ENCODE measurements at places on chromosomes 12 and 14.

DNA sequence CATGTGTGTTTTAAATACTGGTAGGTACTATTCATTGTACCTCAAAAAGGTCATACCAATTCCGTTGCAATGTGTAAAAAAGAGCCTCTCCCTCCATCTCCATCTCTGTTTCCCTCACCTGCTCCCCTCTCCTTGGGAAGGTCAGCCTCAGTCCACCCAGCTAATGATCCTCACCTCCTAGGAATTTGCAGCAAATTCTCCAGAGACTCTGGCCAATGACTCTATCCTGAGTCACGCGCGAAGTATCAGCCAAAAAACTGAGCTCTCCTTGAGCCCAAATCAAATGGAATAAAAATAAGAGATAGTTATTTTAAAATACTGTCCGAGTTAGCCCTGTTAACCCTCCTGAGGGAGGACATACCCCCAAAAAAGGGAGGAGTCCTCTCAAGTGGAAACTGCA lies 148.4 kb downstream of the DPF3 start:
- no peak overlapping the region for H3K27ac ChIP-seq
- H3K27me3 ChIP-seq = no peaks in the 10 kb centered on the region
- no peaks in the 10 kb centered on the region for H3K36me3 ChIP-seq
- DNase-seq = no peak

- H3K4me3 ChIP-seq = no peak overlapping the region
- DNase-seq = no peak
- H3K27ac ChIP-seq = no peak overlapping the region
- H3K36me3 ChIP-seq = peaks cover 32% of the 10 kb centered on the region
These were observed 315.3 kb downstream of the MED13L start for GRCh38 chr12:115962216-115962615.

GRCh38 chr14:50018201-50018932 lies 98.0 kb downstream of the VCPKMT start:
- no peaks in the 10 kb centered on the region for H3K36me3 ChIP-seq
- no peak overlapping the region for H3K27ac ChIP-seq
- no peaks in the 10 kb centered on the region for H3K4me1 ChIP-seq
- H3K4me3 ChIP-seq = no peak overlapping the region
- H3K27me3 ChIP-seq = no peaks in the 10 kb centered on the region

DNA sequence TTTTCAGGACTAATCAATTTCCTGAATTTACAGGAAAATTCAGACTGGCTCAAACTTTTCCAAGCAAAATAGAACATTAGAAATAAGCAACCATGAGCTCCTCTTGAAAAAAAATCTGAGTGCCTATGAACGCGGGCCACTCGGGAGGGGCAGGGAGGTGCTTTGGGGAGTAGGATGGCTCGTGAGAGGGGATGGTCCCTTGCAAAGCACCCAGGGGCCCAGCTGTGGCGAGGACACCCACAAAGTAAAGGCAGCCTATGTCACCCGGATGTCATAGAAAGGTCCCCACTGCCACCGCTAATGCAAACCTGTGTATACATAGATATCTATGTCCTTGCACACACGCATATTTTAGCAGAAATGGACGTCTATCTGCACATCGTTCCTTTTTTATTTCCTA lies 309.9 kb downstream of the ADGRD1 start:
- peaks cover 5% of the 10 kb centered on the region for H3K4me1 ChIP-seq
- no peaks in the 10 kb centered on the region for H3K27me3 ChIP-seq
- H3K36me3 ChIP-seq = no peaks in the 10 kb centered on the region
- DNase-seq = no peak
- no peak overlapping the region for H3K4me3 ChIP-seq

- H3K36me3 ChIP-seq = no peaks in the 10 kb centered on the region
- H3K4me1 ChIP-seq = no peaks in the 10 kb centered on the region
- DNase-seq = peak; percentile 11
- no peak overlapping the region for H3K27ac ChIP-seq
- no peaks in the 10 kb centered on the region for H3K27me3 ChIP-seq
- no peak overlapping the region for H3K4me3 ChIP-seq
These were observed 10.2 kb upstream of the GOLGA5 start for GRCh38 chr14:92783813-92784431.

DNA sequence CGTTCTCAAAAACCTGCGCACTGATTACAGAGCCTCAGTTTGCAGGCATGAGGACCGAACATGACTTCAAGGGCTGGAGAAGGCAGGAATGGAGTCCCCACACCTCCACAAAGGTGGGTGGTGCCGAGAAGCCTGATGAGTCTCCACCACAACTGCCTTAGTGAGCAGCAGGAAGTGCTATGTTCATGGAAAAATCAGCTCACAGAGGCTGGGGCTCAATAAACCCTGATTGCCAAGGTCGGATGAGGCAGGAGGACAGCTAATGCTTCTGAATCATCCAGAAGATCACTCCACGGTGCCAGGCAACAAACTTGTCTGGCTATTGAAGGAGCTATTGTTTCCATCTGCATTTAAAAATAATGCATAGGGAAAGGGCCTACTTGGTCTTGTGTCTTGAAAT lies 31.1 kb downstream of the APPL2 start:
- H3K27ac ChIP-seq = no peak overlapping the region
- peaks cover 2% of the 10 kb centered on the region for H3K4me1 ChIP-seq
- no peaks in the 10 kb centered on the region for H3K27me3 ChIP-seq
- peaks cover 23% of the 10 kb centered on the region for H3K36me3 ChIP-seq
- no peak overlapping the region for H3K4me3 ChIP-seq

- no peak overlapping the region for H3K27ac ChIP-seq
- H3K4me1 ChIP-seq = no peaks in the 10 kb centered on the region
- H3K4me3 ChIP-seq = no peak overlapping the region
- no peaks in the 10 kb centered on the region for H3K27me3 ChIP-seq
These were observed 123.8 kb downstream of the TMEM132D start for GRCh38 chr12:129779989-129780388.

- H3K4me1 ChIP-seq = no peaks in the 10 kb centered on the region
- no peak for DNase-seq
- peaks cover 45% of the 10 kb centered on the region for H3K36me3 ChIP-seq
- no peak overlapping the region for H3K27ac ChIP-seq
- H3K4me3 ChIP-seq = no peak overlapping the region
These were observed 6.2 kb downstream of the RFC5 start for GRCh38 chr12:118022728-118023109.

GRCh38 chr14:101547961-101548669 lies 13.2 kb upstream of the DIO3 start:
- no peak overlapping the region for H3K4me3 ChIP-seq
- no peak for DNase-seq
- H3K36me3 ChIP-seq = no peaks in the 10 kb centered on the region

GRCh38 chr12:101571105-101571504 lies 23.7 kb upstream of the MYBPC1 start:
- H3K4me1 ChIP-seq = no peaks in the 10 kb centered on the region
- no peak overlapping the region for H3K4me3 ChIP-seq
- no peak for DNase-seq
- H3K27ac ChIP-seq = no peak overlapping the region
- no peaks in the 10 kb centered on the region for H3K36me3 ChIP-seq

DNA sequence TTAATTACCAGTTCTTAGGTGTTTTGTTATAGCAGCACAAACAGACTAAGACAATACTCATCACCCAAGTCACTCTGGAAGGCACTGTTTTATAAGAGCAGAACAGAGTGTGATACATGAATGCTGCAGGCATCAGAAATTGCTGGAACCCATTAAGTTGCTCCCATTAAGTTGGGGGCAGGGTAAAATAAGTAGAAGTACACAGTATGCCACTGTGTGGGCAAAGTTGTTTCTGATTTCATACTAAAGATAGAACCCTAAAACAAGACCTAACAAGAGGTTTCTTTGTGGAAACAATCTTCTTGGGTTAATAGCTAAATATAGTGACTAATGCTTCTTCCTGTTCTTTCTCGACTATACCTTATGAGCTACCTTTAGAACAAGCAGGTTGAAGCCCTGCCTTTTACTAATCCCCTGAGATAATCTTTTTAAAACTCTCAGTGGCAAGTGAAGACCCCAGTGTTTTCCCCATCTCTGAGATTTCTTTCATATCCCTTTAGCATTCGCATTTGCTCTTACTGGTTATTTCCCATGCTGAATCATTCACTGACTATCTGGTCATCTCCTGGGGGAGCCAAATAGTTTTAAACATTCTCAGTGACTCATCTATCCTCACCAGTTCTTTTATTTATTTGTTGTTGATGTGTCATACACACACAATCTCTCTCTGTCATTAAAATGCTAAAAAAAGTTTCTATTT lies 52.3 kb downstream of the SOCS2 start:
- H3K4me3 ChIP-seq = no peak overlapping the region
- no peak overlapping the region for H3K27ac ChIP-seq
- no peaks in the 10 kb centered on the region for H3K27me3 ChIP-seq
- no peak for DNase-seq

DNA sequence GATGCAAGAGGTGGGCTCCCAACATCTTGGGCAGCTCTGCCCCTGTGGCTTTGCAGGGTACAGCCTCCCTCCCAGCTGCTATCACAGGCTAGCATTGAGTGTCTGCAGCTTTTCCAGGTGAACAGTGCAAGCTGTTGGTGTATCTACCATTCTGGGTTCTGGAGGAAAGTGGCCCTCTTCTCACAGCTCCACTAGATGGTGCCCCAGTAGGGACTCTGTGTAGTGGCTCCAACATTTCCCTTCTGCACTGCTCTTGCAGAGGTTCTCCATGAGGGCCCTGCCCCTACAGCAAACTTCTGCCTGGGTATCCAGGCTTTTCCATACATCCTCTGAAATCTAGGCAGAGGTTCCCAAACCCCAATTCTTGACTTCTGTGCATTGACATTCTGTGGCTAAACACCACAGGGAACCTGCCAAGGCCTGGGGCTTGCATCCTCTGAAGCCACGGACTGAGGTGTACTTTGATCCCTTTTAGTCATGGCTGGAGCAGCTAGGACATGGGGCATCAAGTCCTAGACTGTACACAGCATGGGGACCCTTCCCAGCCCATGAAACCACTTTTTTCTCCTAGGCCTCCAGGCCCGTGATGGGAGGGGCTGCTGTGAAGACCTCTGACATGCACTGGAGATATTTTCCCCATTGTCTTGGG lies 24.0 kb upstream of the SLC38A1 start:
- no peak overlapping the region for H3K4me3 ChIP-seq
- H3K4me1 ChIP-seq = no peaks in the 10 kb centered on the region
- DNase-seq = no peak
- H3K36me3 ChIP-seq = no peaks in the 10 kb centered on the region
- H3K27me3 ChIP-seq = no peaks in the 10 kb centered on the region

DNA sequence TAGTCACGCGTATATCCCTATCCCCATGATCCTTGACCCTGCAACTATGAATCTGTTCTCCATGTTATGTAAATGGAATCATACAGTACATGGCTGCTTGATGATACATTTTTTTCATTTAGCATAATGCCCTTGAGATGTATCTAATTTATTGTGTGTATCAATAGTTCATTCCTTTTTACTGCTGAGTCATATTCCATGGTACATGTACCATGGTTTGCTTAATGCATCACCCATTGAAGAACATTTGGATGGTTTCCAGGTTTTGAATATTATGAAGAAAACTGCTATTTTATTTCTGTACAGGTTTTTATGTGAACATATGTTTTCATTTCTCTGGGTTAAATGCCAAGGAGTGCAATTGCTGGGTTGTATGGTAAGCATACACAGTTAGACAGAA lies 4.0 kb upstream of the RNASE10 start:
- no peaks in the 10 kb centered on the region for H3K36me3 ChIP-seq
- no peak overlapping the region for H3K4me3 ChIP-seq
- no peaks in the 10 kb centered on the region for H3K27me3 ChIP-seq

GRCh38 chr14:104163541-104163940 lies 25.2 kb downstream of the KIF26A start:
- H3K36me3 ChIP-seq = no peaks in the 10 kb centered on the region
- no peak overlapping the region for H3K4me3 ChIP-seq
- DNase-seq = no peak
- no peaks in the 10 kb centered on the region for H3K4me1 ChIP-seq
- no peaks in the 10 kb centered on the region for H3K27me3 ChIP-seq

GRCh38 chr14:66216763-66217162 lies 269.4 kb upstream of the CCDC196 start:
- no peak overlapping the region for H3K27ac ChIP-seq
- no peaks in the 10 kb centered on the region for H3K27me3 ChIP-seq
- no peaks in the 10 kb centered on the region for H3K36me3 ChIP-seq
- no peaks in the 10 kb centered on the region for H3K4me1 ChIP-seq
- no peak for DNase-seq

DNA sequence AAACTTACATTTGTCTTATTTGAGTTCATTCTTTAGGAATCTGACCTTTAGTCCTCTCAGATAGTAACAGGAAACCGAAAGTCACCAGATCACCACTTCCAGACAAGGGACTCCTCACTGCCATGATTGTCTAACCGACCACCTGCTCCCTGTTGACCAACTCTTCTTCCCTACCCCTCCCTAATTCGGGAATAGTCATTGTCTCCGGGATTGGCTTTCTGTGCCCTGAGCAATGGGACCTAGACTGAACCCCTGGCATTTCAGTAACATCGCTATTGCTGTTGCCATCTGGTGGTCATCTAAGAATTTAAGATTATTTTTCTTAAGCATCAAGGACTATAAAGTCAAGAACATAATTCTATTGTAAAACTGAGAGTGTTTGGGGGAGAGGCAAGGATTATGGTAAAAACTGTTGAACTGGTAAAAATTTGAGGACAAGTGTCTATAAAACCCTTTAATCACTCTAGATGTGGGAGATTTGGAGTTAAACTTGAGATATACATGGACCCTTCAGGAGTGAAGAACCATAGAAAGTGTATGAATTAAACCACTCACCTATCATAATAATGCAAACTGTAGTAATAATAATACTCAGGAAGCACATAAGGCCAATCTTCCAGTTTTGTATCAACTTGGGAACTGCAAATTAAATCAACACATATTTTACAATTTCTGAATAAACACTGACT lies 6.3 kb downstream of the CLEC2A start:
- H3K27ac ChIP-seq = no peak overlapping the region
- DNase-seq = peak; percentile 14
- H3K4me1 ChIP-seq = no peaks in the 10 kb centered on the region

DNA sequence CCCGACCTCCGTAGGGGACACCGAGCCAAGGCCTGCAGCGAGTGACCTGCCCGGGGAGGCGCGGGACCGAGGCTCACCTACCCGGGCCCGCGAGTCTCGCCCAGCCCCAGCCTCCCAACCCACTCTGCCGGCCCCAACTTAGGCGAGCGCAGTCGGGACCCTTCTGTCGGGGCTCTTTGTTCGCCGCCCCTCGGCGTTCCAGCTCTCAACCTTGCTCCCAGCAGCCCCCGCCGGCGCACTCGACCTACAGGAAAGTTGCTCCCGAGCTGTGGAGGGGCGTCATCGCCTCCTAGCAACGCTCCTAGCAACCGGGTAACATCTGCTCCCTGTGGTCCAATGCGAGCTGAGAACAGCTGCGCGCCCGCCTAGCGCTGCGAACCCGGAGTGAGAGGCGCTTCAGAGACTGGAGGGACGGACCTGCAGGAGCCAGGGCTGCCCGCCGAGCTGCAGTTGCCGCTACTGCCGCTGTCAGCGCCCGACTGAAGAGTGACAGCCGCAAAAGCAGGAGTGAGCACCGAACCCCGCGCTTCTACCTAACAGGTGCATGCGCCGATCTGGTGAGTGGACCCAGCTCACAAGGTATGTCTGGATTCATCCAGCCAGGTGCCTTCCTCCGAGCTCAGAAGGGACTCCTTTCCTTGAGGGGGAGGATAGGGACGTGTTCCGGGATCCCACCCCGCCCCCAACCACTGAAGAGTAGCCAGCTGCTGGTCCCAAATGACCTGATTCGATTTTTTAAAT lies 355.0 kb downstream of the SNAPC1 start:
- no peaks in the 10 kb centered on the region for H3K36me3 ChIP-seq
- peak; percentile 93 for DNase-seq
- H3K4me1 ChIP-seq = peaks cover 2% of the 10 kb centered on the region
- peaks cover 13% of the 10 kb centered on the region for H3K27me3 ChIP-seq
- H3K4me3 ChIP-seq = peak overlapping the region; percentile 74
- H3K27ac ChIP-seq = no peak overlapping the region

All from neuronal stem cell (in vitro differentiated cells).